Stimulated activated CD8-positive, alpha-beta memory T cell treated with anti-CD3 and anti-CD28 coated beads, Interleukin-4, amount 100 ng/mL, for 4 hours (primary cell): ENCODE measurements at places on chromosomes 5 and 9.

- no peak for DNase-seq
These were observed 1.1 kb upstream of the ENTPD2 start for GRCh38 chr9:137054932-137055384.

GRCh38 chr5:142007237-142007544, 5.6 kb downstream of the GNPDA1 start:
- no peak for DNase-seq

- no peak for DNase-seq
These were observed 29.2 kb upstream of the CEP120 start for GRCh38 chr5:123452401-123452800.

DNA sequence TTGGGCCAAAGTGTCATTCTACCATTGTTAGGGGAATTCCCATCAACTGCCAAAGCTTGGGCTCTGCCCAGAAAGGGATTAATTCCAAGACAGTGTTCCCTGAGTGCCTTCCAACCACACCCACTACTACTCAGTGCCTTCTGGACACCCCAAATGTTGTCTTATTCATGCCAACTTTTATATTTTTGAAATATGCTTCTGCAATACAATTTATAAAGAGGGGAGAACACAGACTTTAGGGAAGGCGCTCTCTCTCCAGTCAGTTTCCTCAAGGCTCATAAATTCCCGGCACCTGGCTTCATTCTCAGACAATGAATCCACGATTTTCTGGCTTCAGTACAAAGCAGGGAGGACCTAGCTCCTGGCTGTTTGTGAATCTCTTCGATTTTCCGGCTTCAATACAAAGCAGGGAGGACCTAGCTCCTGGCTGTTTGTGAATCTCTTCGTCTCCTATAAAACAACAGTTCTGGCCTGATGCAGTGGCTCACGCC, 120.1 kb upstream of the MYO10 start:
- no peak for DNase-seq

- no peak for DNase-seq
These were observed 54.8 kb downstream of the SV2C start for GRCh38 chr5:76137887-76138542.

GRCh38 chr9:119005162-119005561, 364.1 kb downstream of the BRINP1 start:
- no peak for DNase-seq

GRCh38 chr9:99030610-99031109, 74.3 kb upstream of the TGFBR1 start:
- no peak for DNase-seq

DNA sequence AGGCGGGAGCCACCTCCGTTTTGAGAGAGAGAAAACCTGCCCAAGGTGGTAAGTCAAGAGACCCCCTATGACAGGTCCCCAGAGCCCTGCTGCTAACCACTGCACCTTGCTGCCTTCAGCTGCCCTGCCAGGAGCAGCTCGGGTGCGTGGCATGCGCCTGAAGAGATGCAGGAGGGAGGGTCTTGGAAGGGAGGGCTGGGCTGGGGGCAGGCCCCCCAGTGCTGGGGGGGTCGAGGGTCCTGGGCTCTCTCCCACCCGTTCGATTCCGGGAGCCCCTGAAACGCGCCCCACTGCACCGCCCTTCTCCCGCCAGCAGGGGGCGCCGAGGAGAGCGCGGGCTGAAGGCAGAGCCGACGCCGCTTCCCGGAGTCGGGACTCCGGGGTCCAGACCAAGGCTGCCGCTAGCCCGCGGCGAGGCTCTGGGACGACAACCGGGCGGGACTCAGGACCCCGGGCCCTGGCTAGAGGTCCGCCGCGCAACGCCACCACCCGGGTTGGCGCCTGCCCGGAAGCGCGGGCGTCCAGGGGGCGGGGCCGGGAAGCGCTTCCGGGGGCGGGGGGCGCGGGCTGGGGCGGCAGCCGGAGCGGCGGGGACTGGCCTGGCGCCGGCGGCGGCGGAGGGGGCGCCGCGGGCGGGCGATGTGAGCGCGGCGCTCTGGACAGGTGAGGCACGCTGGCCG, at the start of gene ZBTB34:
Gene ZBTB34 (plus strand): TSS at position 563 of the 680 bp plus-strand sequence. CDS start 18,761 bp downstream, outside the sequence.
- DNase-seq, result peak; percentile 39

- no peak for DNase-seq
These were observed 30.2 kb upstream of the CDKN2B start for GRCh38 chr9:22039258-22039657.

- no peak for DNase-seq
These were observed 855.9 kb upstream of the CDH10 start for GRCh38 chr5:25500635-25501034.
